NCI-H1048 (cell line): ENCODE measurements at places on chromosomes 11 and 22.

- no peak for DNase-seq
These were observed 98.2 kb downstream of the INSC start for GRCh38 chr11:15212876-15213275.

GRCh38 chr22:26316732-26317285 lies 112.3 kb upstream of the ASPHD2 start:
- DNase-seq, result no peak

DNA sequence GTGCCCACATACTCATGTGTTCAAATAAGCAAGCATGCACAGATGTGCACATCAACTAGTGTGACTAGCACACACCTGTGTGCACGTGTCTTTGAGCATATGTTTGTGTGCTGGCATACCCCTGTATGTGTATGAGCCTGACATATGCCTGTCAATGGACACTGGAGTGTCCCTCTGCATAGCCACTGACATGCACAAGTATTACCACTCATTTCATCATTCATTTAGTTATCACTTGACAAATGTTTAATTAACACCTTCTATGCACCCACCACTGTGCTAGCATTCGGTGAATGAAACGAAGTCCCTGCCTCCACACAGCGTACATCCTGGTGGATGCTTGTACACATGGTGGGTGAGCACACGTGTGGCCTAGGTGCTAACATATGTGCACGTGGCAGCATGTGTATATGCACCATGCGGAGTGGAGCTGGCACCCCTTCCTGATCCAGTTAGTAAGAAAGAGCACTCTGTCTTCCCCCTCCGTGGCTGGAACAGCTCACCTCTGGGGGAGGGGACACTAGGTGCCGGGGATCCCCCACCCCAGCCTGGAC lies 112.0 kb downstream of the CHST1 start:
- DNase-seq, result no peak

- no peak for DNase-seq
These were observed 361.1 kb downstream of the ETS1 start for GRCh38 chr11:128226106-128226716.

DNA sequence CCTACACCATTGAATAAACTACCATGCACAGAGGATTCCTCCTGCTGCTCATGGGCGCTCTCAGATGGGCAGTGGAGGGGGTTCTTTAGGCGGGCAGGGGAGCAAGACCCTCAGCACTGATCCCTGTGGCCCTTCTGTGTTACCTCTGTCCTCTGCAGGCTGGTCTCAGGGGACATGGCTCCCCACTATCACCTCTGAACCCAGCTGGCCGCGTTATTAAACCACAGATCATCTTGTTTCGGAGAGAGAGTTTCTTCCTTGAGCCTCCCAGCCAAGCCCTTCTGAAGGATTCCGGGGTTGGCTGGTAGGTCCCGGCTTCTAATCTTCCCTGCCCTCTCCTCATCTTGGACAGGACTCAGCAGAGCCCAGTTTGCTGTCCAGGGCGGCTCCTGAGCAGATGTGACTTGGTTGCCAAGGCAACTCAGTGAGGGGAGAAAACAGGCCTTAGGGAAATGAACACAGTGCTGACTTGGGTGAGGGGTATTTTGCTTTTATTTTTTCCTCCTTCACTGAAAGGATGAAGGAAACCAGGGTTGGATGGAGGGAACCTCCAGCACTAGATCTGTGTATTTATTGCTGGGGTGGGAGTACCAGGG lies 13.3 kb downstream of the APOL3 start:
- DNase-seq, result no peak

- DNase-seq, result no peak
These were observed 13.2 kb upstream of the MPZL2 start for GRCh38 chr11:118277312-118277711.

GRCh38 chr11:29527391-29527936 lies 489.4 kb downstream of the KCNA4 start:
- no peak for DNase-seq

DNA sequence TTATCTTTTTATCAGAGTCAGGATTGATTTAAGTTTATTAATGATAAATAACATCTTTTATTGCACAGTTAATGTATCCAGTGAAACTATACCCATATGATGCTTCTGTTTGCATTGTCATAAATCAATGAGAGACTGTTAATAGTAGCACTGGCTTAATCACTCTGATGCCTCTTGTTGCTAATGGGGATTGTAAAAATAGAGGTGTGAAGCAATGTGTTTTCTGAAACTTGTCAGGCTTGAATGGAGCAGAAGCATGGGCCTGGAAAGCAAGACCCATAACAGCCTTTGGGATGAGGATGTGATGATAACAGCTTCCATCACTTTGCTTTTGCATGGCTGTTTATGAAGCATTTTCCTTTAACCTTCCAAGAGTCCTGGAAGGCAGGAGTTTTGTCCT lies 319.7 kb downstream of the DDX10 start:
- no peak for DNase-seq

- DNase-seq, result no peak
These were observed 9.2 kb downstream of the CCDC34 start for GRCh38 chr11:27353593-27354358.

DNA sequence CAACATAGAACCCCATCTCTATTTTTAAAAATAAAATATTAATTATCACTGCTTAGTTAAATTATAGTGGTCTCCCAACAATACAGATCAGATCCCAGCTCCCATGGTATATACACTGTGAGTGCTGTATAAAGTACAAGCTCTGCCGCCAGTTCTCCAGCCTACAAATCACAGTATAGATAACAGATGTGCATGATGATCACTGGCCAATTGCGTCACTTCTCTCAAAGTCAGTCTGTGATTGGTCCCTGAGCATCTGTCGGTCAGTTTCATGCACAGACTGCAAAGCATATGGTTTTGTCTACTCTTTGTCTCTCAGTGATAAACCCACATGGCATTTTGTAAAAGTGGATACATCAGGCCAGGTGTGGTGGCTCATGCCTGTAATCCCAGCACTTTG lies 15.7 kb downstream of the PPARA start:
- no peak for DNase-seq

GRCh38 chr11:113006896-113007445 lies 45.8 kb downstream of the NCAM1 start:
- DNase-seq, result no peak

- DNase-seq, result no peak
These were observed 706 bp upstream of the SCYL1 start for GRCh38 chr11:65524014-65524740.

DNA sequence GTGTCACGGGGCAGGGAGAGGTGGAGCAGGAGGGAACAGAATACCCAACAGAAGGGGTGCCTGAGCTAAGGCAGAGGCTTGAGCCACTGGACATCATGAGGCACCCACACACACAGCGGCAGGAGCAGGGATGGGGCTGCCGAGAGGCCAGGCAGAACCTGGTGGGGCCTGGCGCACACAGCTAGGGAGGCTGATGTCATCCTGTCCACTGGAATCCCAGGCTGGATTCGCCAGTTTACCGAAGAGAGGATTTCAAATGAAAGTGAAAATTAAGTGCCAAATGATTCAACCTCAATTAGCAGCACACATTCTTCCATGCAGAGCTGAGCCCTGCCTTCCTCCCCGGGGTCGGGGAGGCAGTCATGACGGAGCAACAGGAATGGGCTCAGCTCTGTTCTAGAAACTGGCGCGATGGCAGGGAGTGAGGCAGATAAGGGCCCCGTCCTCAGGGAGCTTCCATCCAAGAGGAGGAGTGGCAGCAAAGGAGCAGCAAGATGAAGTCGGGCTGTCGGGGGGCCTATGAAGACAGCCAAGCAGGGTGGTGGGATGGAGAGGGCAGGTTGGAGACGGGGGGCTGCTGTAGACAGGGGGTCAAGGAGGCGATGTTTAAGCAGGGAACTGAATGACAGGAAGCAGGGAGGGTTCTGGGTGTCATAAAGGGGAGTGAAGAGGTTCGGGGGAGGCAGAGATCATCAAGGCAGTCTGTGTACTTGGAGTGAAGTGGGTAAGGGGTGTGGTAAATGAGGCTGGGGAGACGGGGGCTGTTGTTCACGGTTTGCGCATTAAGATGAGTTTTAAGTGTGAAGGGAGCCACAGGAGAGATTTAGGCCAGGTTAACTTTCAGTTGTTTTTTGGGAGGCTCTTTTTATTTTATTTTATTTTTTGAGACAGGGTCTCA lies 6.4 kb downstream of the RAC2 start:
- DNase-seq, result no peak

DNA sequence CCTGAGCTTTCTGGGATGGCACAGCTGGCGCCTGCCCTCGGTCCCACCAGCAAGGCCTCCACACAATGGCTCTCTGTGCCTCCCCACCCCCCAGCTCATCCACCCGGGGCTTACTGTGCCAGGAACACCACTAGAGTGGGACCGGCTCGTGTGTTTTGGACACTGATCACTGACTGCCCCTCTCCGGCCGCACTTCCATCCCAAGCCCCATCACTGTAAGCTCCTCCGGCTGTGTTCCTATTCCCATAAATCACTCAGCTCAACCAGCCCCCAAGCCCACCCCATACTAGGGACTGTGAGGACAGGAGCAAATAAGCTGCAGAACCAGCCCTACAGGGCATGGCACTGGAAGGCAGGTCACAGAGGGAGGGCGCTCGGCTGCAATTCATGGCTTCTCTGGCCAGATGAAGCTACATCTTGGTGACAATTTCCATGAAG lies 7.3 kb downstream of the APBB1 start:
- no peak for DNase-seq

DNA sequence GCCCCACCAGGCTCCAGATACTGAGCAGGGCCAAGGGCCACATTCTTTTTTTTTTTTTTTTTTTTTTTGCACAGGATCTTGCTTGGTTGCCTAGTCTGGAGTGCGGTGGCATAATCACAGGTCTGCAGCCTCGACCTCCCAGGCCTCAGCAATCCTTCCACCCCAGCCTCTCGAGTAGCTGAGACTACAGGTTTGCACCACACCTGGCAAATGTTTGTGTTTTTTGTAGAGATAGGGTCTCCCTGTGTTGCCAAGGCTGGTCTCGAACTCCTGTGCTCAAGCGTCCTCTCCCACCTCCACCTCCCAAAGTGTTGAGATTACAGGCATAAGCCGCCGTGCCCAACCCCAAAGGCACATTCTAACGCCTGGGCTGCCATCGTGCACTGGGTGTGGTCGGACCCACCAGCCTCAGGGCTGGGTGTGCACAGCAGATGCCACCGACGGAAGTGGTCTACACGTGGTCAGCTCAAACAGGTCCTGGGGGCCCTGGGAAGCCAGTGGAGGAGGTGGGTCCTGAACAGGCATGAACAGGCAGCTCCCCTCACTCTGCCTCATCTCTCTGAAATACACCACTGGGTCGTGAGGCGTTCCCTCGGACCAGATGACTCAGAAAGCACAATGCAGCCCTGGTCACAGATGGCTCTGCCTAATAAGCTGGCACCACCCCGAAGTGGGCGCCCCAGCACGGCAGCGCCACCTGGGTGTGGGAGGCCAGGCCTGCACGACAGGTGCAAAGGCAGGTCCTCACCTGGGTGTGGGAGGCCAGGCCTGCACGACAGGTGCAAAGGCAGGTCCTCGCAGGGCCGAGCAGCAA lies 5.1 kb upstream of the B4GALNT4 start:
- peak; percentile 50 for DNase-seq

GRCh38 chr11:8230921-8231847 lies 32.5 kb downstream of the LMO1 start:
- no peak for DNase-seq

DNA sequence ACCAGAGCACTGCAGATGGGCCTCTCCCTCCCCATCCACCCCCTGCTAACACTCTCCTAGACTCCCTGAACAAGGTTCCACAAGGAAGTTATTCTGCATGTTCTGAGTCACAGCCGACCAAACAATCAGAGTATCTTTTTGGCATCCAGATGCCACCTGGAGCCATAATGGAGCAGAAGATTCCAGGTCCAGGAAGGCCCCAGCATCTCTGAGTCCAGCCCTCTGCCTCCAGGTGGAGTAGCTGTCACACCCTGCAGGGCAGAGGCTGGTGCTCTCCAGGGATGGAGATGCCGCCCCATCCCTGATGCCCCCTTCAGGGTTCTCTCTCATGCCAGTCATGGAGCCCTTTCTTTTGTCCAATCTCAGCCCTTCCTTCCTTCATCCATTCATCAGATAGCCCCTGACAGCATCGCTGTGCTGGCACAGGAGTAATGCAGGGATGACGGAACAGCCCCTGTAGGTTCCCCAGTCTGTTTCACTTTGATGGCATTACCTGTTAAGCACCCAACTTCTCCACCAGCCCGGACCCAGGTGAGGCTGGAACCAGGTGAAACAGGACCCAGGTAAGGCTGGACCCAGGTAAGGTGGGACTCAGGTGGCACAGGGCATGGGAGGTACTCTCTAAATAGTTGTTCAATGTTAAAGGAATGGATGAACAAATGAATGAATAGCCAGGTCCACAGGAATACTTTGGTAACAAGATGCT lies 20.1 kb upstream of the TSKU start:
- DNase-seq, result no peak

DNA sequence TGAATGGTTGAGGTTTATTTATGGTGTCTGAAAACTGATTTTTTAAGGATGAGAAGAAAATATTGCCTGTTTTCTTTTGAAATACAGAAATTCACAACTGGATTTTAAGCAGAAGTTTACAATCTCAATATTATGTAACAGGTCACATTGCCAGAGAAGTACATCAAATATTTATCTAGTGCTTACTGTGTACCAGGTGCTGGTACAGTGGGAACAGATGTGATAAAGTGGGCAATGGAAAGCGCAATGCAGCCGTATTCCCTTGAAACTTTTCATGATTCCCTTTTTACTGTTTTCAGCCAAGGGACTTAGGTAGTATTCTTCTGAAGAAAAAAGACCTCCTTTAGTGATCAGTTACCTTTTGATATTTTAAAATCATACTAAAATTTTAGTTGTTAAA lies 49.6 kb downstream of the TTC17 start:
- no peak for DNase-seq

GRCh38 chr22:19086417-19086816 lies 35.8 kb downstream of the DGCR2 start:
- DNase-seq, result no peak

- no peak for DNase-seq
These were observed 31.4 kb downstream of the POU2AF1 start for GRCh38 chr11:111347723-111348115.

DNA sequence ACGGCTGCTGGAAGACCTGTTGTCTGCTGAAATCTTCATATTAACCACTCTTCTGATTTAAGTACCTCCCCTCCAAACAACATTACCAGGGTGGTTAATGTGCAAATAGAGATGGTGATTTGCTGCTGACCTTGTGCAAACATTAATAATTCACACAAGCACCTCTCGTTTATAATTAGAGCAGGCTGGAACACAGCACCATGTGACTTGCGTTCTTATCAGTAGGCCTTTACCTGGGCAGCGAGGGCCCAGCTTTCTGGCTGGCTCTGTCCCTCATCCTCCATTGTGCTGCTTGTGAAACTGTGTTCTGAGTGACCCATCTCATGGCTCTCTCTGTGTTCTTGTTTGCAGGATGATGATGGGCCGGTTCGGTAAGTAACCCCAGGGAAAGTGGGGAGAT lies 41.0 kb upstream of the PARVG start:
- DNase-seq, result no peak

GRCh38 chr11:115127790-115128189 lies 376.4 kb downstream of the CADM1 start:
- DNase-seq, result no peak

- DNase-seq, result no peak
These were observed 672.7 kb downstream of the TBC1D22A start for GRCh38 chr22:47435204-47435487.

DNA sequence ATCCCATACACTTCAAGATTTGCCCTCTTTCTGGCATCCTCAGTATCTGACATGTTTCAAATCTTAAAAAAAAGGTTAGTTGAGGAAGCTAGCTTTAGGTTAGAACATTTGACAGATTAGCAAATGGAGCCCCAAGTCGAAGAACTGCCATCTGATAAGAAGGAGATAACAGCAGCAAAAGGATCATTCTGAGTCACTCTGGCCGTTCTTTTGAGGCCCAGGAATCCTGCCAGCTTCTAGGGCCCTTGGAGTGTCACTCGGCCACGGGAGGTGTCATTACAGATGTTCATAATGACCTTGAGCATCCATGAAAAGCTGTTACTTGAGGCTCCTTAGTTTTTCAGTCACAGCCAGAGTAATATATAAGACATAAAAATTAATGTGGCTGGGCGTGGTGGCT lies 132.1 kb upstream of the RASSF10 start:
- no peak for DNase-seq
